ENCODE measurements at places on chromosomes 6 and 20.

DNA sequence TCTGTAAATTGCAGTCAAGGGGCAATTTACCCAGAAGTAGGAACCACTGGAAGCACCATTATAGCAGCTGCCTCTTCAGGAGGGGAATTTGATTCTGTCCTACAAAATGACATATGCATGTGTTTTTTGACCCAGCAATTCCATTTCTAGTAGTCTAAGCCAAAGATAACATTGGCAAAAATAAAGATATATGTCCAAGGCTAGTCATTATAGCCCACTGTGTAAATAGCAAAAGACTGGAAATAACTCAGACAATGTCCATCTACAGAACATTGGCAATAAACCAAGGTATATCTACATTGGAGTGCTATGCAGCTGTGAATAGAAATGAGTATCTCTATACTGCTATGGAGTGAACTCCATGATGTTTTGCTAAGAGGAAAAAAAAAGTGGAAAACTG, 12.5 kb upstream of the PANK2 start:
- DNase-seq = no peak

- no peak for DNase-seq
Measured at GRCh38 chr6:114638341-114638740, 295.5 kb upstream of the HS3ST5 start.

GRCh38 chr20:25035921-25036320, 22.0 kb downstream of the ACSS1 start:
- DNase-seq = no peak

DNA sequence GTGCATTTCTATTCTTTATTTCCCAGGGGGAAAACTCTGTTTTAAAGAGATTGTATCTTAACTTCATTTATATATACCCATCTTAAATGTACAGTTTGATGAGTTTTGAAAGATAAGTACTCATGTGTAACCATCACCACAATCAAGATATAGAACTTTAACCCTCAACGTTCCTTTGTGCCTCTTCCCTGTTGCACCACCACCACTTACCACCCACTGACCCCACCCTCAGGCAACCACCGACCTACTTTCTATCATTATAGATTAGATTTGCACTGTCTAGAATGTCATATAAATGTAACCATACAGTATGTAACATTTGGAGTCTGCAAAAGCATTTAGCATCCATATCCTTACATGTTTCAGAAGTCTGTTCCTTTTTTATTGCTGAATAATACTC, 121.0 kb downstream of the RTN4IP1 start:
- no peak for DNase-seq

DNA sequence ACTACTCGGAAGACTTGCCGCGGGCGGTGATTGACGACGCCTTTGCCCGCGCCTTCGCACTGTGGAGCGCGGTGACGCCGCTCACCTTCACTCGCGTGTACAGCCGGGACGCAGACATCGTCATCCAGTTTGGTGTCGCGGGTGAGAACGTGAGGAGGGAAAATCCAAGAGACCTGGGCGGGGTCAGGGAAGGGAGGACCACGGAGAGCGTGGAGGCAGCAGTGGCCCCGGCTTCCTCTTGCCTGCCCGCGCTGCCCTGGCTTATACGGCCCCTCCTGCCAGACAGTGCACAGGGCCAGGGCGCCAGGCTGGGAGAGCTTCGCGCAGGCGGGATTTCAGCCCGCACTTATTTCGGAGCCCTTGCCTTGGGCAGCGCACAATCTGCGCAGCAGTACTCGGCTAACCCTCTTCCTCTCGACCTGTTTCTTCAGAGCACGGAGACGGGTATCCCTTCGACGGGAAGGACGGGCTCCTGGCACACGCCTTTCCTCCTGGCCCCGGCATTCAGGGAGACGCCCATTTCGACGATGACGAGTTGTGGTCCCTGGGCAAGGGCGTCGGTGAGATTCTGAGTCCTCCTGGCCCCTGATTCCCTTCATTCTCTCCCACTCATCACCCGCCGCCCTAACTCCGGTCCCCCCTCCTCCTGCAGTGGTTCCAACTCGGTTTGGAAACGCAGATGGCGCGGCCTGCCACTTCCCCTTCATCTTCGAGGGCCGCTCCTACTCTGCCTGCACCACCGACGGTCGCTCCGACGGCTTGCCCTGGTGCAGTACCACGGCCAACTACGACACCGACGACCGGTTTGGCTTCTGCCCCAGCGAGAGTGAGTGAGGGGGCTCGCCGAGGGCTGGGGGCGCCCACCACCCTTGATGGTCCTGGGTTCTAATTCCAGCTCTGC, 2.0 kb downstream of the MMP9 start:
- DNase-seq = no peak

DNA sequence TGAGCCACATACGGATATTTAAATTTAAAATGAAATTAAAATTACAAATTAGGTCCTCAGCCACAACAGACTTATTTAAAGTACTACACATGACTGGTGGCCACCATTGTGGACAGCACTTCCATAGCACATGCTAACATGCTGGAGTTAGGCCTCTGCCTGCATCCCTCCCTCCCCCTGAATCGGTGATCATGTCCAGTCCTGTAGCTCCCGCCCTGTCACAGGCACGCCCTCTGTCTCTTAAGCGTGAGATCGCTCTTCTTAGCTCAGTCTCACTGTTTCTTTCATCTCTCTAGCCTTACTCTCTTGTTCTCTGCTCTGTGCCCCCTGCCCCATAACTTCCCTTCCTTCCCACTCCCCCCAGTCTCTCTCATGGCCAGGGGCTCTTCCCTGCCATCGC, 28.9 kb downstream of the ELMO2 start:
- DNase-seq = no peak

- no peak for DNase-seq
Measured at GRCh38 chr6:140653972-140654371, 1279.5 kb upstream of the CITED2 start.

DNA sequence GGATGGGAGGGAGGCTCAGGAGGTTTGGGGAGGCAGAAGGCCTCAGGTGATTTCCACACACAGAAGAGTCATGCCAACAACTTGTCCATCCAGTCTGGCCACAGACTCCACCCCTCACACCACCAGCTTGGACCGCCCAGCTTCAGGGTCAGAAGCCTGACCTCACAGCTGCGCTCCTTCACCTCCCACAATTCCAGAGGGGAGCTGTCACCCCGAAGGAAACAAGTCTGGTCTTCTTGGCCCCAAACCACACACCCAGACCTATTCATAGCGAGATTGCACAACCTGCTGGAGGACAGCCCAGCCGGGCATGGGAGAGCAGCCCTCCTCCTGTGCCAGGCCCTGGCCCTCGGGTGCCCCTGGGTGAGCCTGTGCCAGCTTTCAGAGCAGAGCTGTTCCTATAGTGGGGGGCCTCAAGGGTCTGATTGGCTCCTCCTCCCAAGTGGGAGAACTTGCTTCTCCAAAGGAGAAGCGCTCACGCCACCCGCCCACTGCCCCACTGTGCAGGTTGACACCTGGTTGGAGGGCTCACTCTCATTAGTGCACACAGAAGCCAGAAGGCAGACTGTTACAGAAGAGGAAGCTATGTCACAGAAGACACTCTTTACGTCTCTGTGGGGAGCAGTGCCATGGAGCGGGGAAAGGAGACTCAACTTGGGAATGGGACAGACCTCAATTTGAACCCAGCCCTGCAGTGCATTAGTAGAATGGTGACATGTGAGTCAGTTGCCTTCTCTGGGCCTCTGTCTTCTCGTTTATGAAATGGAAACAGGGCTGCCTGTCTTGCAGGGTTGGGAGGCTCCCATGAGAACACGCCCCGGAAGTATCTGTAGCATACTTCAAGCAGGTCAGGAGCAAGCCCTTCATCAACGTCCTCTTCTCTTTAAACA, 128.8 kb downstream of the FOXO3 start:
- peak; percentile 86 for DNase-seq

DNA sequence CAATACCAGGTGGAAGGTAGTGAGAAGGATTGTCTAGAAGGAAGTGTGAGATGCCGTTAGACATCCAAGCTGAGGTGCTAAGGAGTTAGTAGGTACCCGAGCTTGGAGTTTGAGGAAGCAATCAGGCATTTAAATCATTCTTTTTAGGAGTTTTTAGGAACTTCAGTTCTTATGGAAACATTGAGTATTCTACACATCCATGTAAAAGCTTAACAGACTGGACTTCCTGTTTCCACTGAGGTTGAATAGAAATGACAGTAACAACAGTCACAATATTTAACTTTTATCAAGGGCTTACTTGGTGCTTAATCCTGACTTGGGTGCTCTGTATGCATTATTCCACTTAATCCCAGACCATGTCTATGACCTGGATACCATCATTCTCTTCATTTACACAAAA, 136.4 kb downstream of the UST start:
- no peak for DNase-seq

DNA sequence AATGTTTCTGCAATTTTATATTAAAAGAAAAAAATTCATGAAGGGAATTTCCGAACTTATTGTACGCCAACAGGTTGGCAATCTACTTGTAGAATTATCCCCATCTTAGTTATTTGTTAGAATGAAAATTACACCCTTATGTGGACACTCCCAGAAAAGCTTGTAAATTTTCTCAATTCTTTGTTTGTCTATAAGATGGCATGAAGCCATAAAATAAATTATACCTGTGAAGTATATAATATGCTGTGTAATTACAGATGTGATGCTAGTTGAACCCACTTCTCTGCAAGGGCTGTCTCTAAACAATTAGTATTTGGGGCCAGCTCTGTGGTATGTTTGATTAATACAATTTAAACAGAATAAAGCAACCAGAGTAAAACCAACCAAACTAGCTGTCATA, 52.1 kb upstream of the DSP start:
- no peak for DNase-seq

DNA sequence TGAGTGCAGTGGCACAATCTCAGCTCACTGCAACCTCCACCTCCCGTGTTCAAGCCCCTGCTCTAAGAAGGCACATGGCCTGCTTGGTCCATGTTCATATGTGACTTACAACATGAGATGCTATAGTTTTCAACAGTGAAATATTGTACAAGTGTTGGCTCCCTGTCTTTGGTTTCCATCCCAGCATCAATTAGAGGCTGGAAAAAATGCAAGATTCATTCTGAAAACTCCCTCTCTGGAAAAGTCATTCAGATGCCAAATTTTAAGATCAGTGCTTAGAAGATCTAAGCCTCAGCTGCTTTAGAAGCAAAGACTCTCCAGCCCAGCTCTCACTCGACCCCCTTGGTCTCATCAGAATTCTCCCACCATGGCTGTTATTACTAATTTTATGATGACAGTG, 398.9 kb downstream of the KIF16B start:
- no peak for DNase-seq

GRCh38 chr6:8074213-8074612, 10.0 kb upstream of the BLOC1S5 start:
- no peak for DNase-seq

DNA sequence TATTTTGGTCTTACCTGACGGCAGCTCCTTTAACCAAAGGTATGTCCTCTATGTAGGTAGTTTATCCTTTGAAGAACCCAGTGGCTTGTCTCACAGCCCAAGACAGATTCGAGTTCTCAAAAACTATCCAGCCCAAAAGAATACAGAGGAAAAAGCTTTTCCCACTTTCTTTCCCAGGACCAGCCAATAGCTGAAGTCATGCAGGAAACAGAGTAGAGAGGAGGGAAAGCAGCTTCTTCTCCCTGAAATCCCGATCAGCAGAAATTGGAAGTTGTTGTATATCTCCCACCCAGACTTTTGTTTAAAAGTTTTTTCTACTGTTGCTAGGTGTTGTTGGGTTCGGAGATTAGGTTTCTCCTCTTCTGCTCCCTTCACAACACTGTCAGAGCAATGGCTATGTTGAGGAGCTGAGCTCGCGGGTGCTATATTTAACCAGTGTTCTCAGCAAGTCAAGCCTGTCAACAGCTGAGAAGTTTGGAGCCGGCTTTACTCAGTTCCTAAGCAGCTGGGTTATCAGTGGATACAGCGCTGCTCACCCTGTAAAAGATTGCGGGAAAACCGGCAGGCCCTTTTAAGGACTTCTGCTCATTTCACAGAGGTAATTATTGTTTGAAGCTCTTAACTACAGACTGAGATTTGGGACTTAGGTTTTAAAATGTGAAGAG, at the start of gene FILIP1:
Gene FILIP1, minus strand, starts transcription at position 401 of the 665 bp plus-strand sequence. CDS start 78,828 bp downstream, outside the sequence.
- no peak for DNase-seq

DNA sequence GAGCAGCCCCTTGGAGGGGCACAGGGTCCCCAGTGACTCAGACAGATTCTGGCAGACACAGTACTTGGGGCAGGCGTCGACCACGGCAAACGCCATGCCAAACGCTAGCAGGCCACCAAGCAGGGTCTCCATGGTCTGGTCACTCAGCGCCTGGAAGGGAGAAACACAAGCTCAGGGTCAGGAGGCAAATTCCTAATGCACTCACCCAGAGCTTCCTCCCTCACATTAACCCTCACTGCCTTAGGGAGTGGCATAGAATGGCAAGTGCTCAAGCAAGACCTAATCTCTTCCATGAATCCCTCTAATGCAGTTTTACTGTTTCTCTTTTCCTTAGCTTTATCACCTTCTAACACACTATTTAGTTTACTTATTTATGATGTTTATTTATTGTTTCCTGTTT, 154.2 kb downstream of the LRFN2 start:
- DNase-seq = no peak

DNA sequence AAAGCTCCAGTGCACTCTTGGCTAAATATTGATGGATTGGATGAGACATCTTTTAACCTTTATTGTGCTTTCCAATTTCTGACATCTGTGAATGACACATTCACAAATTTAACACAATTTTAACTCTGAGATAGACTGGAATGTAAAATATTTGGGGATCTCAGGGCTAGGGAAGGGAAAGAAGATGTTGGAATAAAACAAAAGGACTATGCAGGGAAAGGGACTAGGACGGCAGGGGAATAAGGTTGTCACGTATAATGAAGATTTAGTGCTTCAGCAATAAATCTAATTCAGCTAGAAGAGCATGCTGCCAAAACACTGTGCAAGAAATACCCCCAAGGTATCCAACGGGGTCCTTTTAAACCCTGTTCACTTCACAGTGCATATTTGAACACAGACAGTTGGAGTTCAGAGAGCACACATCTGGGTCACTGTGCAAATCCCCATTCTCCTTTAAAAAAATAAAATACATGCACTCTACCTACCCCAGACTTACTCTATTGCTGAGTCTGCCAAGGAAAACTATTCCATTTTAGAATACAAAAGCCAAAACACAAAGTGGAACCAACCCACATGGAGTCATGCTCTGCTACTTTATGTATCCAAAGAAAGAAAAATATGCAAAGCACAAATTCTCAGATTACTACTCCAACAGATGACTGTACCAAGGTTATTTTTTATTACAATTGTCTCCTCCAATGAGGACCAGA, 151.0 kb upstream of the RSPO3 start:
- DNase-seq = no peak

GRCh38 chr6:10402648-10403311, 12.1 kb downstream of the TFAP2A start:
- DNase-seq = no peak

GRCh38 chr6:11393713-11394627, 143.6 kb upstream of the TMEM170B start:
- no peak for DNase-seq

- no peak for DNase-seq
Measured at GRCh38 chr6:16903470-16903869, 142.2 kb upstream of the ATXN1 start.

DNA sequence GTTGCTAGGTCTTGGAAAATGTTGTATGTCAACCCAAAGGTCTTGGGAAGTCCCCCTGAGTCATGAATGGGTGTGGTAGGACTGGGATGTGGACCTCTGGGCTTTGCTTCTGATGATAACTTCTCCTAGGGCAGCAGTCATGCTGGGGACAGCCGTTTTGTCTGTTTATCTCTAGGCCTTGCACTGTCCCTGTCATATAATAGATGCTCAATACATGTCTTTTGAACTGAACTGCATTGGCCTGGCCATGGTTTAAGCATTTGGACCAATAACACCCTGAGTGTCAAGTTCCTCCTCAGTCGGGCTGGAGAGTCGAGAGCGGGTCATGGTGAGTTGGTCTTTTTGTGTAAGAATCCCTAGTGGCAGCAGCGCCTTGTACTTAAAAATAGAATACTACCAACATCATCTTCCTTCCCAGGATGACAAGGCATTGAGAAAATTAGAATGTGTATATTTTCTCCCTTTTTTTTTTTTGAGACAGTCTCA, 43.1 kb downstream of the E2F3 start:
- no peak for DNase-seq
